ENCODE measurements at places on chromosomes 2 and 18.
A peak's percentile ranks its signal among the peaks of the same experiment; 100 is the strongest.

- DNase-seq, result no peak
Measured at GRCh38 chr2:55912926-55913325, 10.7 kb downstream of the EFEMP1 start.

DNA sequence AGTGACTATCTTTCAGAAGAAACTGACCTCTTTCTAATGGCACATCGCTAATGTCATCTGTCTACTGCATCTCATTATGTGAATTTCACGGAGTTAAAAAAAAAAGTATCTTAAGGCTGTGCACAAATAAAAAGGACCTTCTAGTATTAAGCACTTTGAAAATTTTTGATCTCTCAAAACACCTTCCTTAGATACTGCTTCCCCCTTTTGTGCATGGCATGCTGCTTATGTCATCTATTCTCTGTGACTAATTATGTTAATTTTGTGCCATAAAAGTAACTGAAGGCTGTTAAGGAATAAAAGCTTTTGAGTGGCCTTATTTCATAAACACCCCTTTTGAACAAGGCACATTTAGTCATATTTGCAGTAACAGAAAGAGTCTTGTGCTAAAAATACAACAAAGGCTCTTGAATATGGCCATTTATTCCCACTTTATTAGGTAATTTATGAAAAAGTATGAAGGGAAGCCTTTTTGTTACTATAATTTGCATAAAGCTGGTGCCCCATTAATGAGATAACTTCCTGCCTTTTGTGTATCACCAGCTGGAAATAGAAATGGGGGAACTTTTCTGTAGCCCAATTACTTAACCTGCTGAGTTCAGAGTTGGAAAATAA, 1412.0 kb upstream of the ZEB2 start:
- no peak for DNase-seq

- no peak for DNase-seq
Measured at GRCh38 chr2:109348671-109349502, 219.9 kb downstream of the SH3RF3 start.

DNA sequence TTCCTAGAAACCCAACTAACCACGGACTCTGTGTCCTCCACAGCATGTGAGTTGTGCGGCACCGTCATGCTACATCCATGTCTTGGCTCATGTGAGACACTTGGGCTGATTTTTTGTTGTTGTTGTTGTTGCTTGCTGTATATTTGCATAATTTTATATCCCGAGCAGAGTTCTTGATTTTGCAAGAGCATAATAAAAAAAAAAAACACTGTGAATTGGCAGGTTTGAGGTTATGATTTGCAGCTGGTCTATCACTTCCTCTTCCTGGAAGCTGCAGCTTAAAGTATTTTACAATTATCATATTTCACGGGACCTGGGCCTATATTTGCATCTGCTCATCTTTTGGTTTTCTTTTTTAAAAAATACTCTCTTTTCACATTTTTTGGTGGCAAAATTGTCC, 142.3 kb upstream of the NRP2 start:
- peak; percentile 62 for DNase-seq

DNA sequence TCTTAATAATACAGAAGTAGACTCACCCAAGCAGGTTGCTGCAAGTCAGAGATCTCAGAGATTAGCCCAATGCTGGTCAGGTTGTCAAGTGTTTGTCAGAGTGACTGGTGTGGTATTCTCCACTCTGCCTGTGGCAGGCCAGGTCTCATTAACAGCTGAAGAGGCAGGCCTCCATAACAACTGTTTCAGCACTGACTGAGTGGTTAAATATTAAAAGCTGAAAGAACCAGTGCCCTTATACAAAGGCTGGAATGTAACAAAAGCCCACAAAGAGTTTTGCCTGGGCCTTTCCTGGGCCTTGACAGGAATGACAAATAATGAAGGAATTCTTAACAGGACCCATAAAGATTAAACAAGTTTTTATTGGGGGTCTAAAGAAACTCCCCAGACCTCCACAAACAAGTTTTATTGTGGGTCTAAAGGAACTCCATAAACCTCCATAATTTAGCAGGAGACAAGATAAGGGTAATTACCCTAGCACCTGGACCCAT, 26.8 kb downstream of the SULT1C2 start:
- DNase-seq, result no peak

- DNase-seq, result no peak
Measured at GRCh38 chr2:122070241-122070731, 314.8 kb downstream of the TSN start.

DNA sequence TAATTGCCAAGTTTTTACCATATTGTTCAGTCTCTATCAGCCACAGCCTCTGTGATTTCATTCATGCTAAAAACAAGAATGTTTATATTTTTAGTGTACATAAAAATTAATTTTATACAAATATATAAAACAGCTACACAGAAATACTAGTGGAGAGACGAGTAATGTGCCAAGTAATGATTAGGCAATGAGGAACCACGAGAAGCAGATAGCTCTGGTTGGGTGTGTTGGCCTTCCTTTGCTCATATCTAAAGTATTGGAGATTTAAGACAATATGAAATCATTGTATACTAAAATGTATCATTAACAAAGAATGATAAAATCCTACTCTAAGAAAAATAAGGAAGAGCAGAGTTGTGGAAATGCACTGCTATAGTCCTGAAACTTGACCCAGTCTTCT, 326.7 kb downstream of the AGAP1 start:
- no peak for DNase-seq

DNA sequence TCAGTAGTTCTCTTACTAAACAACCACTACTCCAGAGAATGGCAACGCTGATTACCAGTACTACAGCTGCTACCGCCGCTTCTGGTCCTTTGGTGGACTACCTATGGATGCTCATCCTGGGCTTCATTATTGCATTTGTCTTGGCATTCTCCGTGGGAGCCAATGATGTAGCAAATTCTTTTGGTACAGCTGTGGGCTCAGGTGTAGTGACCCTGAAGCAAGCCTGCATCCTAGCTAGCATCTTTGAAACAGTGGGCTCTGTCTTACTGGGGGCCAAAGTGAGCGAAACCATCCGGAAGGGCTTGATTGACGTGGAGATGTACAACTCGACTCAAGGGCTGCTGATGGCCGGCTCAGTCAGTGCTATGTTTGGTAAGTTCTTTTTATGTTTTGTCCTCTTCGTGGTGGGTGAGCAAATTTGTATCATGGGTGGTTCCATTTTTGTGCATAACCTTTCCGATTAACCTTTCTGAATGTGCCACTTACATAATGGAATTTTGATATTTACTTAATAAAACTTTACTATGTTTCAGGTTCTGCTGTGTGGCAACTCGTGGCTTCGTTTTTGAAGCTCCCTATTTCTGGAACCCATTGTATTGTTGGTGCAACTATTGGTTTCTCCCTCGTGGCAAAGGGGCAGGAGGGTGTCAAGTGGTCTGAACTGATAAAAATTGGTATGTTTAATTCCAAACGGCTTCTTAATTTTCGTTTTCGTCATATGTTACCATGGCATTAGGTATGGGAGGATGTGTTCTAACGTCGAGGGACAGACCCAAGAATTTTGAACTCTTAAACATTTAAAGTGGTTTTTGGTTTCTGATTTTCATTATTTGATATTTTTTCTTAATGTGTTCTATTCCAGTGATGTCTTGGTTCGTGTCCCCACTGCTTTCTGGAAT, 1.3 kb downstream of the SLC20A1 start:
- DNase-seq, result peak; percentile 25

Measured in AML-193 (cell line).